Parietal lobe (tissue), 2 donors: ENCODE measurements at places on chromosomes 2 and 18. TPM values are rescaled to one million over a fixed set of nuclear protein-coding genes. Genes with fewer than 3 reads are reported as not detected.

Gene UCN
- not detected for total RNA-seq

Gene LYPD6
- total RNA-seq = 17.5 TPM

Gene TIA1
- total RNA-seq = 733 TPM

Gene LIMS3
- 2.5 TPM for total RNA-seq

Gene GULP1
- total RNA-seq = 54.1 TPM

Gene CROCC2
- under 0.01 TPM for total RNA-seq

Gene DNER
- 93.3 TPM for total RNA-seq

Gene RMND5A
- 49.1 TPM for total RNA-seq

Gene PKDCC
- 30.0 TPM for total RNA-seq

Gene SNED1
- 5.6 TPM for total RNA-seq

Gene MAP3K20
- 14.1 TPM for total RNA-seq

Gene STK11IP
- 24.4 TPM for total RNA-seq

Gene GORASP2
- 25.4 TPM for total RNA-seq

Gene DSEL
- 74.5 TPM for total RNA-seq

Gene CD8A
- 1.3 TPM for total RNA-seq

Gene CCBE1
- 57.6 TPM for total RNA-seq

Gene ROCK2
- total RNA-seq = 91.4 TPM

Gene CXCR4
- total RNA-seq = 77.3 TPM

Gene TM4SF20
- not detected for total RNA-seq

Gene CTLA4
- total RNA-seq = not detected

Gene PDE6D
- total RNA-seq = 45.4 TPM

Gene STEAP3
- not detected for total RNA-seq

Gene FSIP2
- 11.0 TPM for total RNA-seq

Gene SAG
- 0.63 TPM for total RNA-seq

Gene MAB21L4
- not detected for total RNA-seq

Gene EHD3
- total RNA-seq = 10.3 TPM

Gene SCYGR4
- total RNA-seq = not detected

Gene NAT8
- not detected for total RNA-seq

Gene SERPINB7
- total RNA-seq = not detected

Gene ZNF407
- total RNA-seq = 46.0 TPM

Gene RNF152
- 82.9 TPM for total RNA-seq

Gene CASP10
- 2.2 TPM for total RNA-seq

Gene ARMC9
- total RNA-seq = 34.1 TPM

Gene CYP26B1
- 3.4 TPM for total RNA-seq

Gene ANKRD30B
- 2.2 TPM for total RNA-seq

Gene SP140L
- 1.3 TPM for total RNA-seq

Gene WBP1
- total RNA-seq = 25.7 TPM

Gene DRC1
- 2.2 TPM for total RNA-seq

Gene C2orf81
- 1.6 TPM for total RNA-seq

Gene IL1RL1
- not detected for total RNA-seq

Gene NBAS
- total RNA-seq = 146 TPM

Gene SCN2A
- 174 TPM for total RNA-seq

Gene LYG1
- 1.6 TPM for total RNA-seq

Gene ATP6V1B1
- not detected for total RNA-seq

Gene ERMN
- total RNA-seq = 0.31 TPM

Gene FOXD4L1
- total RNA-seq = 0.63 TPM

Gene YES1
- total RNA-seq = 41.6 TPM

Gene PPP1R1C
- total RNA-seq = 0.94 TPM

Gene DCDC2C
- 1.6 TPM for total RNA-seq

Gene OSBPL6
- total RNA-seq = 34.4 TPM

Gene DES
- not detected for total RNA-seq

Gene ZNF892
- total RNA-seq = 62.3 TPM

Gene SCYGR3
- not detected for total RNA-seq

Gene TFCP2L1
- under 0.01 TPM for total RNA-seq
